NCI-H187 (cell line): ENCODE measurements at places on chromosomes 12 and 14.
A peak's percentile ranks its signal among the peaks of the same experiment; 100 is the strongest.

DNA sequence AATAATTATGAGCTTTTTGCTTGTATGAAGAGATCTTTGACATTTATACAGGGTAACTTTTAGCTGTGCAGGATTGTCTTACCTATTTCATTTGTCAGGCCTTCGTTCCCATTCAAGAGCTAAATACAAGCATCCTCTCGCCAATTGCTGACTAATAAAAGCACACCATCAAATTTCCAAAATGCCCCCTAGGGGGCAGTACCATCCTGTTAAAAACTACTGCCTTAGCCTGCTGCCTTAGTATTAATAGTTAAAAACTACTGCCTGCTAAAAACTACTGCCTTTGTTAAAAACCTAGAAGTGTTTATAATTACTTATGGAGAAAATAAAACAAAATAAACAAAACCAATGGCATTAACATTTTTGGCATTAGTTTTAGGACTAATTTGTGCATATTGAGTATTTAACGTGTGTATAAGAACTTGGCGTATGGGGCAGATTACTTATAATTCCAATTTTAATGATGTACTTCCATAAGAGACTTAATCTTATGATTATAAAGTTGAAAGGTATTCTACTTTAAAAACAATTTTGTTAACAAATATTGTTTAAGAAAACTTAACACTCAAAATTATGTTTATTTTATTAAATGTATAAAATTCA, 3.0 kb upstream of the IFI27L2 start:
- peak; percentile 44 for DNase-seq

GRCh38 chr14:96105089-96105925, 66.1 kb downstream of the C14orf132 start:
- DNase-seq, result no peak

DNA sequence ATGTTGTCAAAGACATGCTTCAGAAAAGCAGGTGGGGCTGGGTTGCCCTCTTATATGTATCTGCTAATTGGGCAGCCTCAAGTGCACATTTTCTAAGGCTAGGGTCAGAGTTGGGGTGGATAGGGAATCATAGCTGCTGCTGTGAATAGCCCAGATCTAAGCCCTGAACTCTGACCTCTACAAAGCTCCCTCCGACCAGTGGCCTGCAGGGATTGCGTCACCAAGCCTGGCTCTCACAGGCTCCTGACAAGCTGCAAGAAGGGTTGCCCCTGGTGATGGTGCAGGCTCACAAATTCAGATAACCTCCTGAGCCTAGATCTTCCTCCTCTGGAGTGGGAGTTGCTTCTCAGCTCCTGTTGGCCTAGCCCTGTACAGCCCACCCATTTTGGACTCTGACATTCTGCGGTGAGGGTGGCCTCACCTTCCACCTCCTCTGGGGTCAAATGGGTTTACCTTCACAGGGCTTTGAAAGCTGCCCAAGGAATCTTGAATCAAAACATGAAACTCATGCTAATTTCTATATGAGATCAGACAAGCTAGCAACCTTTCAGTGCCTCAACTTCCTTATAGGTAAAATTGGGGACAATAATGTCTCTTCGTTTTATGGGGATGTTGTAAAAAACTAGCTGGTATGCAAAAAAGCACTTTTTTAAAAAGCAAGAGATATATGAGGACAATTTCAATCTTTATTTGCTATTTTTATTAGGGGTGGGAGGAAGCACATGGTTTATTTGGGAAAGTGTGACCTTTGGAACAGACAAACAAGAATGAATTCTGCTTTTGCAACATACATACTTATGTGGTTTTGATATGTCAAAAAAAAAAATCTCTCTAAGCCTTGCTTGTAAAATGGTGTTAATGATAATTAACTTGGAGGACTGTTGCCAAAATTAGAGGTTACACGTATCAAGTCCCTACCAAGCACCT, 4.9 kb upstream of the SUSD6 start:
- no peak for DNase-seq

- DNase-seq, result no peak
Observed at GRCh38 chr12:23488130-23488529, 461.3 kb downstream of the SOX5 start.

GRCh38 chr14:78088916-78089315, 81.3 kb upstream of the NRXN3 start:
- DNase-seq, result peak; percentile 53

DNA sequence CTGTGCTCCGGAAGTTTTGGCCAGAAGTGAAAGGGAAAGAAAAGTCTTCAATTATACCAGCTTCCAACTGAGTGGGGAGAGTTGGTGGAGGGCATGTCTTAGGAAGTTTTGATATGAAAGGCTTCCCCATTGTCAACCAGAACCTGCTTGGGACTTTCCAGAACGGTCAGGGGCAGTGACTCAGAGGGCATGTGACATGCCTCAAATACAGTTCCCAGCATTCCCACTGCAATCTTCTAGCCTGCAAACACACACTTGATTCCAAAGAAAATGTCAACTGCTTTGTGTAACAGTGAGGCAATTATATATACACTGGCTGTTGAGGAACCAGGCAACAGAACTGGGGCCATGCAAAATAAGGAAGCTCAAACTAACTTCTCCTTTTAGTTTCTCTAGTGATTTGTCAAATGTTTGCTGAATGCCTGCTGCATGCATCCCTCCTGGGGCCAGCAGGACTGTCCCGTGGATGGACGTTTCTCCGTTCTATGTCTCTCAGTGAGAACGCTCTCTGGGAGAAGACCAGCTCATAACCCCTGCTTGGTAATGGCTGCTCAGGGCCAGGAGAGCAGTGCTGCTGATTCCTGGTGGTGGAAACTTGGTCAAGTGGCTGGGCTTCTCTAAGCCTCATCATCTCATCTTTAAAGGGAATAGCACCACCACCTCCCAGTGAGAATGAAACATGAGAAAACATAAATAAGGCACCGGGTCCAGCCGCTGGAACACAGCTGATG, 18.3 kb downstream of the SLC25A47 start:
- no peak for DNase-seq

- no peak for DNase-seq
Observed at GRCh38 chr12:105935981-105936380, 202.8 kb downstream of the NUAK1 start.
